ENCODE measurements at places on chromosomes 4 and X.

DNA sequence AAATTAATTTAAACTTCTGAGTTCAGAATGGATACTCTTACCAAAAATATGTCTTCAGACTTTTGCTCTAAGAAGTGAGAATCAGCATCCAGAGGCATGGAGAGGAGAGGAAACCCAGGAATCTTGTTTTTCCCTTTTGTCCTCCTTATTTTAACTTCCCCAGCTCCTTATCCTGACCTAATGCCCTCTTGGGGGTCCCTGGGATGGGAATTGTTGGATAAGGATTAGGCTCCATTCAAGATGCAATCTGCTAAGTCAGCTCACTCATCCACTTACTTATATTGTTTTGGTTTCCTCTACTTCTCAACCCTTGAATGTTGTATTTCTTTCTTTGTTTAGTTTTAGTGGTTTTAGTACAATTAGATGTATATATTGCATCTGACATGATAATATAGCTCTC, 208.4 kb upstream of the PCDH7 start:
- DNase-seq, result no peak

DNA sequence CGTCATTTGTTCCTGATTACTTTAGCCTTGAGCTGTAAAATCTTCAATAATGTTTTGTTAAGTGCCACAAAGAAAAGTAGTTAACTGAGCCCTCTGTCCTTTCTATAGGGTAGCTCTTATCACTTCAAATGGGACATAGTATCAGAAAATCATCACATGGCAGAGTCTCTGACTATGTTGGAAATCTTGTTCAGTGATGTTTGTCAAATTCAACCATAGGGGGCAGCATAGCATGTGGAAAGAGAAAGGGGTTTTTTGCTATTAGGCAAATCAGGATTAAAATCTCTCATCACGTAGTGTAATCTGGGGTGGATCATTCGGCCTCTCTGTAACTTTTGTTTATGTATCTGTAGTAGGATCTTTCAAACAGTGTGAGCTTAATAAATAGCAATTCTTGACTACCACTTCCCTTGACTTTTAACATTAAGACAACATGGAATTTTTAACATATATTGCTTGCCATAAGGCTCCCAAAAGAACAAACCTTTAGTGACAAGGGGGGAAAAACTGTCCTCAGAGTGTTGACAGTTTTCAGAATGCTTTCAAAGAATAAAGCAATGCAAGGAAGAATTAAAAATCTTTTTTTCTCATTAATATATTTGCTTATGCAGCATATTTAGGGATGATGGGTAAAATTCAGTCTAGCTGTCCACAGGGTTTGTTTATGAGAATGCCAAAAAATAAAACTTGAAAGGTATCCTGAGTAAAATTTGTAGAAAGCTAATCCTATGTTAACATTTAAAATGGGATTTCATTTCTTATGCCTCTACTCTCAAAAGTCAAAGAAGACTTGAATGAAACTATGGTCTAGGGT, 127.2 kb downstream of the FBXW7 start:
- DNase-seq, result no peak

DNA sequence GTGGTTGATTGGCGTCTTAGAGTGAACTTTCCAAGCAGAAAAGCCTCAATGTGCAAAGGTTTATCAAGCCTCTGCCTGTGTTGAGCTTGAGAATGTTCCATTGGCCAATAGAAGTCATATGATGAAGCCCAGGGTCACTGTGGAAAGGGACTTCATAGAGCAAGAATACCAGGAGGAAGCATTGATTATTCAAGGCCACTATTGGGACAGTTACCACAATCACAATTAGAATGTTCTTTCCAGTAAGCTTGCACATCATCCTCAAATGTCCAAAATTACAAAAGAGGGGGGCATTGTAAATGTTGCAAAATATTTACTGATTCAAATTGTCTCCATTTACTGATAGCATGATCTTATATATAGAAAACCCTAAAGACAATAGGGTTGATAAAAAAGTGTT, 32.9 kb upstream of the NDP start:
- DNase-seq, result no peak

- DNase-seq, result no peak
Measured at GRCh38 chrX:23857363-23857762, 50.4 kb downstream of the APOO start.

GRCh38 chr4:84697615-84698201, 114.8 kb downstream of the CDS1 start:
- DNase-seq, result no peak

GRCh38 chrX:150486011-150486410, 82.4 kb upstream of the MTM1 start:
- DNase-seq, result peak; percentile 54

DNA sequence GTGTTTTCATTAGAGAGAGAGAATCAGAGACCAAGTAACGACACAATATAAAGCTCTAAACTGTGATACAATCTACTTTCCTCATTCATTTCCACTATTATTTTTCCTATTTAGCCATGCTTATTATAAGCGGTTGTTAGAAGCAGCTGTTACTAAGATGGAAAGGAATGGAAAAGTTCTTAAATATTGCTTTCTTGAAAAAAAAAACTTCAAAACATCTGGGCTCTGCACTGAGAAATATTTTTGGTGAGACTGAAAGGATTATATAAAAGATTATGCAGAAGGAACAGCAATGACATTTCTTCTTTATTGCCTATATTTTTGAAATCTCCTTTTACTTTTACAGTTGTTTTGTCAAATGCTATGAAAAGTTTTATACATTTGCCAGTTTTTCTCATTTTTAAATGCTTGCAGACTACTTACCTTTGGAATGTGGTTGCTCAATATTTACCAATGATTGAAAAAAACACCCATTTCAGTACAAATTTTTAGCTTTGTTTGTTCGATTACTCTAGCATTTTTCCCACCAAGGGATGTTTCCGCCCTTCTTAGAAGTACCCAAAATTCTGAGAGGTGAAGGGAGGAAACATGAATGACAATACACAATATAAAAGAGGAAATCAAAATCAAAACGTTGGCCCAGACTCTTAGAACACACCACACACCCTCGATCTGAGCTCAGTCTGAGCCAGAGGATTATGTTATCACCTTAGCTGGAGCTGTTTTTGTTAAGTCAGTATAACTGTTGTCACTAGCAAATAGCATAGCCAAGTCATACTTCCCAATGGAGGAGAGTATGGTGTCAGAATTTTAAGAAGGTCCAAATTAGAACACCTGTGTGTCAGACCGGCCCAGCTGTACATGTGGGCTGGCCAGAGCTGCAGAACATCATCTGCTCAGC, 18.4 kb downstream of the DKK2 start:
- DNase-seq, result no peak

DNA sequence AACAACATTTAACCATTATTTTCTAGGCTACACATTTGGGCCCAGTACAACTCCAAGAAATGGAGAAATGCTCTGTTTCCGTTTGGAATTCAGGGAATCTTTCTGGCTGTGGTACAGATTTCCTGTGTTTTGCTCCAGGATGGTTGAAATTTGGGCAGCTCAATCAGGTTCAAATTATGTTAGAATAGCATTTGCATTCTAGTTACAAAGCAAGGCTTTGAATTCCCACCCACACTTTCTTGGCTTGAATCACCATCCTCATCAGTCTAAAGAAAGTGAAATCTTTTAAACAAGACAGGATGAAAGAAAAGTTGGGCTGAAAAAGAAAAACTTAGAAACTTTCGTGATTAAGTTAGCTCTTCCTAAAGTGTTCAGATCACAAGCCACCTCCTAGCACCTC, 98.1 kb upstream of the VCX3B start:
- DNase-seq, result no peak

DNA sequence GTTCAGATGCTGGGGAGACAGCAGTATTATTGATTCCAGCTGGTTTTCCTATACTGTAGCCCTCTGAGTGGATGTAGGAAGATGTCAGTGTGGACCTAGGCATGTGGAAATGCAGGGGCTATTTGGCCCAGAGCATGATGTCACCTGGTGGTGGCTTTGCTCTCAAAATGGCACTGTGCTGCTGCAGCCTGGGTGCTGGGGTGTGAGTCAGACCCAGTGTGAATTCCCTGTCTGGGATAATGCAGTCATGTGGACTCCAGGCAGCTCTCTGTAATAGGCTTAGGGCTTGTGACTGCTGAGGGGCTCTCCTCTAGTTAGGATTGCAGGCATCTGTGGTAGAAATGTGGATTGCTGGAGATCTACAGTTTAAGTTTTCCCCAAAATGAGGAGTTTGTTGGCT, 70.7 kb downstream of the DCAF8L2 start:
- DNase-seq, result no peak
